ENCODE measurements at places on chromosomes 3 and 15. TPM values are rescaled to one million over a fixed set of nuclear protein-coding genes. Genes with fewer than 3 reads are reported as not detected.

GRCh38 chr3:3141939-3142338 lies 15.2 kb downstream of the TRNT1 start:
- no peak for DNase-seq

GRCh38 chr3:81871358-81872155 lies 110.1 kb upstream of the GBE1 start:
- DNase-seq, result no peak

Gene A4GNT
- total RNA-seq, result 5.4 TPM

DNA sequence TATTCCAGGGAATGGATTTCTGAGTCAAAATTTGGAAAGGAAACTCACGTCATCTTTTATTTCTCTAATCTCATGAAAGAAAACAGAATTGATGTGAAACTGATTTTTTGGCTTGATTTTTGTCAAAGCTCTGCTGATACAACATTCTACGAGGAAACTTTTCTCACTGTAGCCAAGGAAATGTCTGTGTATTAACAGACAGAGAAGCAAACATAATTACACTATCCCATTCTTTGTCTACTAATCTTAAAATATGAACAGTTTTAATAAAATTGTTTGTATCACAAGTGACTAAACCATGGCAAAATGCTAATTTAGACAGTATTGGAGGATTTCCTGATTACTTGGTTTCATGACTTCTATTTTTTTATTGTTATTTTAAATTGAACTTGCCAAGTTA lies 1437.0 kb downstream of the OTOL1 start:
- DNase-seq, result peak; percentile 24

DNA sequence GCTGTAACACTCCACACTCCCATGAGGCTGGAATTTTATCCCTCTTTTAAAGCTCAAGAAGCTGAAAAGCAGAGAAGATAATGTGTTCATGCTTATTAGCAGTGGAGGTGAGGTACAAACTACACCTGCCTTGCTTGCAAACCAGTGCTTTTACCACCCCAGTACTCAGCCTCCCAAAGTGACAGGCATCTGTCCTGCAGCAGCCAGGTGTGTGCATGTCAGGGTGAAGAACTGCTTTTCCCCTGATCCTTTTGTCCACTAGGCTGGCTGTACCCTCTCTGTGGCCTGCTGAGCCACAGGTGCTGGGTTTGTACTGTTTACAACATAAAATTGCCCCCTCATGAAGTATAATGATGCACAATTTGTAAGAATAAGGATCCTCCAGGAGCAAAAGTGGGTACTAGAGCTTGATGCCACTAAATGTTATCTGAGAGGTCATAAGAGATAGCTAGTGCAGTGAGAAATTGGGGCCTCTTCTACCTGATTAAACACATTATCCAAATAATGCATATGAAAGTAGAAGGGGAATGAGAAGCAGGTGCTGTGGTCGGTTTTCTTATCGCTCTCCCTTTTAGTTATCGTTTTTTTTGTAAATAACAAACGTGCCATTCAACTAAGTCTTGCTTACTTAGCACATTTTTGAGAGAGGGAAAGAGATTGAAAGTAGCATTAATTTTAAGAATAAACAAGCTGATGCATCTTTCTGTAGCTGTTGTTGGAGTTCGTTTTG lies 39.2 kb upstream of the GADL1 start:
- no peak for DNase-seq

DNA sequence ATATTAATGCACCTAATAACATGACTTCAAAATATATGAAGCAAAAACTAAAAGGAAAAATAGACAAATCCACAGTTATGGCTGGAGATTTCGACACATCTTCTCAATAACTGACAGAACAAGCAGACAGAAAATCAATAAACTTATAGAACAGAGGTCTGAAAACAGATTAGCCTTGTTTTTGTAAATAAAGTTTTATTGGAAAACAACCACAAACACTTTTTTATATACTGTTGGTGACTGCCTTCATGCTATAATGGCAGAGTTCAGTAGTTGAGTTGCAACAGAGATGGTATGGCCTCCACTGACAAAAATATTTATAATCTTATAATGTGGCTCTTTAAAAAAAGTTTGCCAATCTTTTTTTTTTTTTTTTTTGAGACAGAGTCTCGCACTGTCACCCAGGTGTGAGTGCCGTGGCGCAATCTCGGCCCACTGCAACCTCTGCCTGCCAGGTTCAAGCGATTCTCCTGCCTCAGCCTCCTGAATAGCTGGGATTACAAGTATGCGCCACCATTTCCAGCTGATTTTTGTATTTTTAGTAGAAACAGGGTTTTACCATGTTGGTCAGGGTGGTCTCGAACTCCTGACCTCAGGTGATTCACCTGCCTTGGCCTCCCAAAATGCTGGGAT lies 52.2 kb upstream of the GATA2 start:
- DNase-seq, result no peak

DNA sequence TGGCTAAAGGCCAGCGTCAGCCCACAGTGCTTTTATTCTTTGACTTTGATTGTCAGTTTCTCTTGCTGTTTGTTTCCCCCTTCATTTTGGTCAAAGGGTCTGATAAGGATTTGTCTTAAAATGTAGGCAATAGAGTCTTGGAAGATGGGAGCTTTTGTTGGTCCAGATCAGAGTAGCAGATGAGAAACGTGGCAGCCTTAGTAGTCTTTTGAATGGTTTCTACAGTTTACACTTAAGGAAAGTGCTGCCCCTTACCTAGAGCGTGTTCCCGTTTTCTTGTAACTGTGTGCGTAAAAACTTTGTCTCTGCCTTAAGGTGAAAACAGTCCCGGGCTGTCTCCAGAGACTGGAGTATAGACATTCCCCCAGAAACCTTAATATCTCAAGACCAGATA lies 630 bp downstream of the LXN start:
- DNase-seq, result no peak

GRCh38 chr3:140347151-140347550 lies 330.7 kb upstream of the TRIM42 start:
- no peak for DNase-seq

DNA sequence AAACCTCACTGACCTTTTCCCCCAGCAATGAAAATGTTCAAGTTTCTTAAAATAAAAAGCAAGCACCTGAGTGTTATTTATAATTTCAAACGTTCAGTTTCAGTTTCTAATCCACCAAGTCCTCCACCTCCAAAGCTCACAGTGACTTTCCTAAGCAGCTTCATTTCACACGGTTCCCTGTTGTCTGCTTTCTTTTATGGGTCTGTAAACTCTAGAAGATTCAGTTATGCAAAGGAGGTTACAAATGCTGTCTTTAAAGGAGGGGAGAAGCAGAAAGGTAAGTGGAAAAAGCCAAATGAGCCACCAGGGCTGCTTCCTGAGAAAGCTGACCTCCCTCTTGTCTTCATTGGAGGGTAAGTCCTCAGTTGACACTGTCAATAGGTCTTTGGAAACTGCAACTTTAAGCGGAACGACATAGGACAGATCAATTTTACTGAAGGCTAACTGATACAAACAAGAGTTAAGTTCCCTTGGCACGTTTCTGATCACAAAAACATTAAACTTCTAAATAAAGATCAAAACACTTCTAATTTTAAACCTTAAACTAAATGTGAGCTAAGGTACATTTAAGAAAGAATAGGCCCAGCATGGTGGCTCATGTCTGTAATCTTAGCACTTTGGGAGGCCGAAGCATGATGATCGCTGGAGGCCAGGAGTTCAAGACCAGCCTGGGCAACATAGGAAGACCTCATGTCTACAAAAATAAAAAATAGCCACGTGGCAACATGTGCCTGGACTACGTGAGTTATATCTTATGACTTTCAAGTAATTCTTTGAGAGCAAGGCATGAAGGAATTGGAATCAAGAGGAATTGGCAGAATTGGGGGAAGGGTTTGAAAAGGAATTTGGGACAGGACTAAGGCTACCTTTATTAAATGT lies 151.9 kb upstream of the UBE2E1 start:
- DNase-seq, result no peak

- DNase-seq, result peak; percentile 85
Measured at GRCh38 chr3:134473868-134474546, 11.8 kb downstream of the ANAPC13 start.

DNA sequence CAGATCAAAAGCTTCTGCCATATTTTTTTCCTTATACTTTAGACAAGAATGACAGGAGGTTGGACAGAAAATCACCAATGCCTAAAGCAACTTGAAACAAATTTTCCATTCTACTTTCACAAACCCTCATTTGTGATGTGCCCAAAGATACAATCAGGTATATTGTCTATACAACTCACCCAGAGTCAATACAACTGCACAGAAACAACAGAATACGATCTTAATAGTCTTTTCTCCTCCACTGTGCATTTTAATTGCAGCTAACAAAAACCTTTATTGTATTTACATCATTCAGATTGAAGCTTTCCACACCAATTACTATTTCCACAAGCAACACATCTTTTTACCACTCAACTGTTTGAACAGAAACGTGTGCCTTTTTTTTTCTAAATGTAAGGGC lies 80.4 kb downstream of the PLOD2 start:
- no peak for DNase-seq

DNA sequence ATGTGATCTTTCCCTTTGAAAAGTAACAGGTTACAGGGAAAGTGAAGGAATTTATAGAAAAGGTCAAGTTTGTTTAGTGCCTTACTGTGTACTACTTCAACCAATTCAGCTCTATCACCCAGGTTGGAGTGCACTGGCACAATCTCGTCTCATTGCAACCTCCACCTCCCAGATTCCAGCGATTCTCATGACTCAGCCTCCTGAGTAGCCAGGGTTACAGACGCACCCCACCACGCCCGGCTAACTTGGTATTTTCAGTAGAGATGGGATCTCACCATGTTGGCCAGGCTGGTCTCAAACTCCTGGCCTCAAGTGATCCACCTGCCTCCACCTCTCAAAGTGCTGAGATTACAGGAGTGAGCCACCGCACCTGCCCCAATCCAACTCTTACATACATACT lies 279.7 kb downstream of the ZBTB20 start:
- DNase-seq, result no peak

DNA sequence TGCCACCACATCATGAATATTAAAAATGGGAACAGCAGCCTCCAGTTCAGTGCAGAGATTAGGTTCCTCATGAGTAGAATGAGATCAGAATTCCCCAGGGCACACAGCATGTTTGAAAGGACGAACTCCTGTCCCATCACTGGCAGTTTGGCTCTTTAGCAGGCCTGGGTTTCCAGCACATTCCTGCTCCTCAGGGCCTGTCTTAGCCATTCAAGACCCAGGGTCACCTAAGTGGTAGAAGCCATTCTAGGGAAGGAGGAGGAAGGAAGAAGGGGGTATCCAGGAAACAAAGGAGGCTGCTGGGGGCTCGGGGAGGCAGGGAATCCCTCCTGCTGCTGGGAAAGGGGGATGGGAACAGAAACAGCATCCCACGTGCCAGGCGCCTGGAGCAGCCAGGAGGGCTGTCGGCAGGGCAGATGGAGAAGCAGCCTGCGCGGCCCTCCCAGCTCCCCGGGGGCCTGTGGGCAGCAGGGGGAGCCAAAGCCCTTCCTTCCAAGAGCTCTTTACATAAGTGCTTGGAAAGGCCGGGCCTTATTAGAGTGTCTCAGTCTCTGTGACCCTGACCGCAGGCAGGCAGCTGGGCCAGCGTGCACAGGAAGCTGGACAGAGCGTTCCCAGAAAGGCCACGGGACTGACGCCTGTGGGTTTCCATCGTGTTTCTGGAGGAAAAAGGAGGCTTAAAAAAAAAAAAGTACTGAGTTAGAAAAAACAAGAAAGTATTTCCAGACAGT lies 24.7 kb downstream of the LOXL1 start:
- DNase-seq, result peak; percentile 96

Gene GOLGA8H
- 0.43 TPM for total RNA-seq

Data from stomach (tissue), 19 donors.